ENCODE measurements at places on chromosomes 12 and 14.

- no peak for DNase-seq
Observed at GRCh38 chr14:75514673-75515628, 7.3 kb upstream of the BATF start.

DNA sequence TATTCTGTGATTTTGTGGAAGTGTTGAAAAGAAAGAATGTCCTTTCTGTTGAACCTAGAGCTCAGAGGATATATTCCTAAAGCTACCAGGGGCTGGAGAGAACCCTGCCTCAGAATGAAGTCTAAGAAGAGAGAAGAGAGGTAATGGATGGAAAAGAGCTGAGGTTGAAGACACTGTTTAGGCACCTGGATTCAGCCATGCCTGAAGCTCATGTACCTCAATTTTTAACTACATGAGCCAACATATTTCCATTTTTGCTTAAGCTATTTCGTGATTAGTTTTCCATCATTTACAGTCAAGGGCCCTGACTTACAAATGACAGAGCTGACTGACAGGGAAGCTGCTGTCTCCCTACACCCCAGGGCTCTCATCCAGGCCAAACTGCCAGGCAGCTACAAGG lies 10.7 kb downstream of the CAMKK2 start:
- DNase-seq: no peak

- DNase-seq: no peak
Observed at GRCh38 chr12:128817111-128818015, 6.4 kb downstream of the SLC15A4 start.

GRCh38 chr14:71956920-71957563 lies 24.8 kb downstream of the RGS6 start:
- no peak for DNase-seq

GRCh38 chr12:4858386-4858785 lies 51.3 kb upstream of the KCNA1 start:
- no peak for DNase-seq

DNA sequence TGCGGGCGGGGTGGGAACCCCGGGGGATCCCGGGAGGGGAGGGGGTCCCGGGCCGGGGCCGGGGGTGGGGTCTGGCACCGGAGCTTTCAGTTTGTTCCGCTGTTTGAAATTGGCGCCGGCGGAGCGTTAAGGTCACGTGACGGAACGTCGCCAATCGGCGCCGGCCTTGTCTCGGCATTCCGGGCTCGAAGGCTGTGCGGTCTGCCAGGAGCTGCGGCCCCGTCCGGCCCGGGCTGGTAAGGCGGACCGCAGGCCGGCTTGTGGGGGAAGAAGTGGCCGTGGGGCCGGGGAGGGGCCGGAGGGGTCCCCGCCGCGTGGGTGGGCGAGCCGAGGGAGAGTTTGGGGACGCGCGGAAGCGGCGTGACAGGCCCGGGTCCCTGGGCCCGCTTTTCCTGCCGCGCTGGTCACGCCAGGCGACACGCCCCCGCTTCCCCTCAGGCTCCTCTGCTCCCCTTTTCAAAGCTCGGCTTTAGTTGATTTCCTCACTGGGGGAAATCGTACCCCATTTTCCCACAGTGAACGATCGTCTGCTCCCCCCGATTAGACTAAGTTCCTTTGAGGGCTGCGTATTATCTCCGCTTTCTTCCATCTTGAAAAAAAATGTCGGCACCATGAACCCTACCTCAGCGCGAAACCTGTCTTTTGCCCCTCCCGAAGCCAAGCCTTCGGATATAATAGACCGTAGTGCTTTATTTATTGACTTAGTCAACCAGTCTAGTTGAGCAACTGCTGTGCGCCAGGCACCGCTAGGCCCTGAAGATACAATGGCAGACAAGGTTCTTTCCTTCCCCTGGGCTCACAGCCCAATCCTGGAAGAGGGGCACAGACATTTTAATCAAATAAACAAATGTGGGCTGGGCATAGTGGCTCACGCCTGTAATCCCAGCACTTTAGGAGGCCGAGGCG lies at the start of the genes FOXM1 and RHNO1:
Gene FOXM1, minus strand, starts transcription at position 128 of the 906 bp plus-strand sequence. CDS start 2,696 bp downstream, outside the sequence.
Gene RHNO1, plus strand, starts transcription at position 177 of the 906 bp plus-strand sequence. CDS start 8,144 bp downstream, outside the sequence.
- DNase-seq: peak; percentile 69

GRCh38 chr14:100287202-100287997 lies 18.8 kb downstream of the SLC25A29 start:
- DNase-seq: no peak
